Lower leg skin (tissue), 4 donors: ENCODE measurements at places on chromosomes 3 and 15.

GRCh38 chr3:173725507-173725906 lies 328.0 kb downstream of the NLGN1 start:
- no peak for DNase-seq

DNA sequence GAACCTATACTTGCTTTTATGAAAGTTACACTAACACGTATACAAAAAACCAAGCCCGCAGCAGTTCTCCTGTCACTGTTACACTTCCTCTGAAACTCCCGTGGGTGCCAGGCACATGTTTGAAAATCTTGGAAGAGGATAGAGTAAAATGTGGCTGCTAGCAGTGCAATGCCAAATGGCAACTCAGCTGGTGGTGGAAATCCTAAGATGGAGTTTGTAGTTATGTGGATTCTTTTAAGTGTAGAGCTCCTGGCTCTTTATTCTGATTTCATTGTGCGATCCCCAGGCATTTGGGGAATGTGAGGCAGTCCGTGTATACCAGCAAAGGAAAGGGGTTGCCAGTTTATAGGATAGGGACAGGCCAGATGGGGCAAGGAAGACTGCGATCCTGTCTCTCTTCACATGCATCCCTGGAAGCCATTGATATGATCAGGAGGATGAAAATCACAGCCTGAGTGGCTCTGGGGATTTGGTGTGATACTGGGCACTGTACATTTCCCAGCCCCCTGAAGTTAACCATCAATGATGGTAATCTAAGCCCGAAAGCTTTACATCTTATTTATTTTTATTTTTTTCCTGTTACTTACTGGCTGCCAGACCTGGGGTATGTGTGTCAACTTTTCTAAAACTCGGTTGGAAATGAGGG lies 1.1 kb downstream of the STAC start:
- no peak for DNase-seq

DNA sequence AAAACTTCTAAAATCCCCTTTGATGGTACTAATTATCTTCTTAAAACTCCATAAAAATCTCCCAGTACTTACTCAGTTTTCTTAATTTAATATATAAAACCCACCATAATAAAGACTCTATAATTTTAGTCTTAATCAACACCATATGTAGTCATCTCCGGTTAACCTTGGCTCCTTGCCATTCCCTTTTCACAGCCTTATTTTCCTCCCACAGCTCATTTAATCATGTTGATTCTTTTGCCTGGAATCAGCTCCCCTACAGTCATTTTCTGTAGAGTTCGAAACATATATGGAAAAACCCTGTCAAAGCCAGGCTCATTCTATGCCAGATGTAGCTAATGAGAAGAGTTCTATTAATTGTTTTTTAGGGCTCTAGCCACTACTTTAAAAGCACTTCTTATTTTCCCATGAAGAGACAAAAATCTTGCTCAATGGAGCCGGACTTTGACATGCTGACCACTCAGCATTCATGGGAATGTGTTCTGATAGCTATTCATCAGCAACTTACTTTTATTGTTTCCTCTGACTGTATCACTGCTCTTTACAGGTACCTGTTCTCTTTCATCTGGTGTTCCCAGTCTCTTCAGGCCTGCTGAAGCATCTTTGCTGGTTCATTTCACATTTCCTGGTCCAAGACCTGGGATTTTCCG lies 573.4 kb downstream of the NAALADL2 start:
- no peak for DNase-seq

GRCh38 chr3:107264888-107265287 lies 112.4 kb upstream of the CCDC54 start:
- no peak for DNase-seq

GRCh38 chr3:29212789-29213433 lies 68.0 kb upstream of the RBMS3 start:
- no peak for DNase-seq

DNA sequence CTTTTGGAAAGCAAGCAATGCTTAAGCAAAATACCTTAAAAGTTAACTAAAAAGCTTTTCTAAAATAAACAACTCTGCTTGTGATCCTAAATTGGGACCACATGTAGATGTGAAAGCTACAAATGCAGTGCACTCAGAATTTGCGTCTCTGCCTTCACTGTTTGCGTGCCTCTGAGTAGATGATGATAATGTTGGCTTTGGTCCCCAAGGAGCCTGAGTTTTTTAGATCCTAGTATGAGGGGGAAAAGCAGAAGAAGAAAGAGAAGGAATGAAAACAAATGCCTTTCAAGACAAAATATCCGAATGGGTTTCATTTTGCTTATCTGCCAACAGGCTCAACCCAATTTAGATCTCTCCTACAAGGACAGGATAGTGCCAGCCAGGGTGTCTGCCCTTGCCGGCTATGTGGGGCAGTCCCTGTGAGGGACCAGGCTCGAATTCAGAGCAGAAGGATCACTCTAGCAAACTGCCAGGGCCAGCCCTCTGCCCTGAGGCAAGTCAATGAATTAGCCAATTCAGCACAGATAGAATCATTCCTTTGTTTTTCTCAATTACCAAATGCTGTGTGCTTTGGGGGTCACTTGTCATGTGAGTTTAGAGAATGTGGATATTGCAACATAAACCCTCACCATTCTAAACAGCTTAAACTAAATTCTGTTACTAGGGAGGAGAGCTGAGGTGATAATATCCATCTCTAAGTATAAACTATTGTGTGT lies 28.5 kb downstream of the SCG5 start:
- peak; percentile 51 for DNase-seq

GRCh38 chr3:138949002-138949418 lies 2.0 kb downstream of the FOXL2NB start:
- DNase-seq: no peak

DNA sequence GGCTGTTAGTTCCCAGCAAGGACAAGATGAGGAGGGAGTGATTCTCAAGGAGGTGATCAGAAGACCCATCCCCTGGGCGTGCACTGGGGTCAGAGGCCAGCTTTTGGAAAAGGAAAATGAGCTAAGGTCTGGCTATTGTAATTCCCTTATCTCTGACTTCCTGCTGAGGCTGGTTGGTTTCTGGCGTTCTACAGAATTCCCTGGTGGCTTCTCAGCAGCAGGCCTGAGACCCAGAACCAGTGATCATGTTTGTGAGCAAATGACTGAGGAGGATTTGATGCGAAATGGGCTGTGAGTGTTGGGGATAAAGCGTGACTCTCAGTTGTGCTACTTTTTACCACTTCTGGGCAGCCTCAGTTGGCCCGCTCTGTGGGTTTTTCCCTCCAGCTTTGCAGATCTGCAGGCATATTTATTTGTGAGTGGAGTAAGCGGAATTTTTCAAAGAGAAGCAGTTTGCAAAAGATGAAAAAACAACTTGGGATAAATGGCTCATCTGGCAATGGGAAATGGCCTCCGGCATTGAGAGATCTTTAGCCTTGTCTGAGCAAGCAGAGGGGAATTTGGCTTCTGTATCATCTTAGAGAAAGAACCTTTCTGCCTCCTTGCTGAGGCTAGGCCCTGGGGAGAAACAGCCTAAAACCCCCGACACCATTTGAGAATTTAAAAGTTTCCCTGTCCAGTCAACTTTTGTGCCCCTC lies 102.7 kb downstream of the SLCO3A1 start:
- DNase-seq: no peak

DNA sequence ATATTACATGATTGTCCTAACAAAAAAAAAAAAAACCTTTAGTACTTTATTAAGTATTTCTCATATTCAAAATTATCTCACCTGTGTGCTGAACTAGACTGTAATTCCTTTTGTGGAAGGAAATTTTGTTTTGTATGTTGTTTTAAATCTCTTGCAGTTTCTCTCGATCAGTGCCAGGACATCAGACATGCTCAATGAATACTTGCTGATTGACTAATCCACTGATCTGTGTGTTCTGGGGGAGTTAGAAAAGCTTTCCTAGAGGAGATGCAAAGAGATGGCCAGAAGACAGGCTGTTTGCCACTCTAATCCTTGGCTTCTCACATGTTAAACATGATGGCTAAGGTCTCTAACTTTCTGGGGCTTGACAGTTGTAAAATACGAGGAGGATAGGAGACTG lies 233.3 kb upstream of the NR2E3 start:
- no peak for DNase-seq

GRCh38 chr15:91944331-91944730 lies 90.8 kb downstream of the SLCO3A1 start:
- no peak for DNase-seq

DNA sequence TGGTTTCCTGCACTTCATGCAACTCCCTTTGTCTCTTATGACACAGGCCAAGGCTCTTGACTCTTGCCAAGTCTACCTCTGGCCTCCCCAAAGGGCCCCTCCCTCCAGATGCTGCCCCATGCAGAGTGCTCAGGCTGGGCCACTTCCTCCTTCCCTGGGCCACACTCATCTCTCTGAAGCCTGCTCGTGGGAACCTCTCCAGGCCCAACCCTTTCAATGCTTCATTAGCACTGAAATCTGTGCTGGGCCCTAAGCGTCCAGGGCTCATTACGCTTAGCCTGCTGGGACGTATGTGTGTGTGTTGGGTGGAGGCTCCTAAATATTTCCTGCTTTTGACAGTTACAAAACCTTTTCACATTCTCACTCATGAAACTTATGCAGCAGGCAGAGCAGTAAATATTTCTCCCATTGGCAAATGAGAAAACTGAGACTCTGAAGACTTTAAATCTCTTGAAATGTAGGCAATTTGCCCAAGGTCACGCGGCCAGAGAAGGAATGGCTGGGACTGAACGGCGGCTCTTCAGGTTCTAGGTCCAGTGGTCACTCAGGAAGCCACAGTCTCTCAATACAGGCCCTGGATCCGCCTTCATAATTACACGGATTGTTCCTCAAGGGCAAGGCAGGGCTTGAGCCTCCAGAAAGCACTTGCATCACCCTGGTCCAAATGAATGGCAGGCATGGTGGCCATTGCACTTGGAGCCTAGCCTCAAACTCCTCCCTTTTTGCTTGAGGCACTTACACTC lies 241.7 kb upstream of the HES1 start:
- DNase-seq: no peak

- DNase-seq: peak; percentile 73
These were observed 324.3 kb downstream of the CHST2 start for GRCh38 chr3:143443851-143444331.

DNA sequence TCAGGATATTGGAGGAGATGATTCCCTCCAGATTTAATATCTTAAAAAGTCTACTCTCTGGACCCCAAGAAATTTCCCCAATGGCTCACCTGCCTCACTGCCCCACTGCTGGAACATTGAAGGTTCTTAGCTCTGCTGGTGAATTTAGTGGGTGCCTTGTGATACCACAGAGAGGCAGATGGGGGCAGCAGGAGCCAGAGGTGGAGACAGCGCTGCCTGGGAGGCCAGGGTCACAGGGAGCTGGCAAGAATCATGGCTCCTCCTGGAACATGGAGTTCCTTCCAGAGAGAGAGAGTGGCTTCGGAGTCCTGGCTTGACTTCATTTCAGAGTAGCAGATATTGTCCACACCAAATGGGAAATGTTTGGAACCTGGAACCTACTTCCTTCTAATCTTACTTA lies 263.5 kb upstream of the CFAP20DC start:
- no peak for DNase-seq

- DNase-seq: peak; percentile 74
These were observed 3.0 kb upstream of the CALML4 start for GRCh38 chr15:68208136-68208535.

- no peak for DNase-seq
These were observed 10.3 kb upstream of the MCF2L2 start for GRCh38 chr3:183438735-183439134.

DNA sequence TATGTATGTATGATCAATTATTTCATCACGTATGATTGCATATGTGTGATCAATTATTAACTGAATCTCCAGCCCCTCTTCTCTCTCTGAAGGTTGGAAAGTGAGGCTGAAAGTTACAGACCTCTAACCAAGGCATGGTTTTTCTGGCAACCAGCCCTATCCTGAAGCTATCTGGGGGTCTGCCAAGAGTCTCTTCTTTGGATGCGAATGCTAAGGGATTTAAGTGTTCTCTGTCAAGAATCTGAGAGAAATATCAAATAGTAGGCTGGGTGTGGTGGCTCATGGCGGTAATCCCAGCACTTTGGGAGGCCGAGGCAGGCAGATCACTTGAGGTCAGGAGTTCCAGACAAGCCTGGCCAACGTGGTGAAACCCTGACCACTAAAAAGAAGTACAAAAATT lies 8.1 kb downstream of the NKTR start:
- DNase-seq: no peak

DNA sequence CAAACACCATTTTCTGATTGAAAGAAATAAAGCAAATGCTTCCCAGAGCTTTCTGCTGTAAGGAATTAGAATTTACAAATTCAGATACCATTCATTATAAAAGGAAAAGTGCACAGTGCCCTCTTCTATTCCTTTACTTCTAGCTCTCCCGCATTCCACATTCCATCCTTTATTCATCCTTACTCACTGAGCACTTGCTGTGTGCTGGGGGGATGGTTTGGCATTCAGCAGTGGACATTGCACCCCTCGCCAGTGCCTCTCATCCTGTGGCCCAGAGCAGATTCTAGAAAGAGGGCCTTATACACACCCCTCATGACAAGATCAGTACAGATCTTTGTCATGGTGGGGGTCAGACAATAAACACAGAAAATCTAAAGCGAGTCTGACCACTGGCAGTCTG lies 73.0 kb downstream of the MGLL start:
- no peak for DNase-seq

DNA sequence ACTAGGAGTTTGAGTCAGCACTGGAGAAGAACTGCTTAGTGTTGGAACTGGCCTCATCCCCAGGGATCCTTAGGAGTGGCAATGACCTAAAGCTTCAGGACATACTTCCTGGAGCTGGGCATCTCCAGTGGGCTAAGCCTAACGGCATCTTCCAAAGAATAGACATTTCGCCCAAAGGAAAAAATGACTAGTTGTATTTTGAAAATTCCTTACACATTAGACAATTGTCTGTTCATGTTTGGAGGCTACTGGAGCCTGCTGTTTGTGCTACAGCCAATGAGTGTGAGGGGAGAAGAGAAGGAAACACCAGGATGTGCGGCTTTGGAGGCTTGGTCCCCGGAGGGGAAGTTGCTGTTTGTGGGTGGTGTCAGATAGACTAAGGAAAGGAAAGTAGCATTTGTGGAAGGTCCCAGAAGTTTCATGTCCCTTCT lies 77.6 kb downstream of the POLR2M start:
- no peak for DNase-seq

DNA sequence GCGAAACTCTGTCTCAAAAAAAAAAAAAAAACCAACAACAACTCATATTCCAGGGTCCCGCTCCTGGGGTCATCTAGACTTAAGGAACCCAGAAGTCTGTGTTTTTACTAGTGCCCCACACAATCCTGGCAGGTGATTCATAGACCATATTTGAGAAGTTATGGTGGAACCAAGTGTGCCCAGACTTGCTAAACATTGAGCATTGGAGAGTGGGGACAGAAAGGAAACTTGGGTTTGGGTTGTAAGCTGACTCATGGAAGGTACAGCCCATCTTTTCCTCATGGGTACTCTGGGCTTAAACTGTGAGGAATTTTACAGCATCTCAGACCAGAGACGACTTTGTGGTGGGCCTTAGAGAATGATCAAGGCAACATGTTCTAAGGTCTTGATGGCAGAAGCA lies 18.3 kb upstream of the IGF2BP2 start:
- no peak for DNase-seq

DNA sequence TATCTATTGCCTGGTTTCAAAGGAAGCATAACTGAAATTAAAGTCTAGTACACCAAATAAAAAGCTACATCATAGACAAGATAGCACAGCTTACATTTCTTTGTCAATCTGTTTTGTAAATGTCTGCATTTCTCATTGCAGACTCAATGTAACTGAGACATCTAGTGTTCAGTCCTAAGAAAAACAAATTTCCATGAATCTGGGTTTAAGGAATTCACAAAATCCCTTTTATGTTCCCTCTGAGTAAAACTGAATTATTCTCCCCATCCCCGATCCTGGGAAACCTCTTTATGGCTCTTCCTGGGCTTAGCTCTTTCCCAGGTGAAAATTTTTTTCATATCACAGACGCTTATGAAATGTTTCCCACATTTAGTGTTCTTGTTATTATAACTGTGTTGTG lies 21.6 kb upstream of the RASA2 start:
- DNase-seq: no peak

GRCh38 chr15:58228718-58229117 lies 90.5 kb downstream of the AQP9 start:
- no peak for DNase-seq
